ENCODE measurements at places on chromosomes 3 and 15.

GRCh38 chr3:195537995-195538394, 5.1 kb downstream of the PPP1R2 start:
- no peak for DNase-seq

DNA sequence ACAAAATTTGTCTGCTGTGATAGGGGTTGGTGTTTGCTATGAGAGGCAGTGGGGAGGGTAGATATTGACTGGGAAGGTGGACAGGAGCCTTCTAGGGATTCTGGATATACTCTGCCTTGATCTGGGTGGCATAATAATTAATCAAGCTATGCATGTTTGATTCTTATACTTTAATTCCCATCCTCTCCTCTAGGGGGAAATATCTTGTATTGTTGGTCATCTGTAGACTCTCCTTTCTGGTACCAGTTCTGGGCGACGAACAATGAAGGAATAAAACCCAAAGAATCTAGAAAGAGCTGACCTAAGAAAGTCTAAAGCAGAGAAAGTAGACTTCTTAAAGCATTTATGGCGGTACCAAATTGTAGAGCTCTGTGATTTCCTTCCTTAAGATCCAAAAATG, 198.2 kb upstream of the STRIT1 start:
- DNase-seq, result no peak

DNA sequence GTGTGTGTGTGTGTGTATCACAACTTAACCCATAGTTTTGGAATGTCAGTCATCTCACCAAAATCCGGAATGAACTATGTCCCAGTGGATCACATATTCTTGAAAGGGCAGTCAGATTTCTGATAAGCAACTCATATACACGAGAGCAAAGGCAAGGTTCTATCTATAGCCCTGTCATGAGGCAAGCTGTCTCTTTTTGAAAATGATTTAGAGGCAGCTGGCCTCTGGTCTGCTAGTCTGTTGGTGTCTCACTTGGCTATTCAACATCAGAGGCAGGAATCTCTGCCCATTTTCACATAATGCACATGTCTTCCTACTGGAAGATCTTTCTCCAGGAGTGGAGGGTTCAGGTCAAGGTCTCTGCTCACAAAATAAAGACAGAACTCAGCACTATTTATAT, 79.8 kb downstream of the CNTN6 start:
- no peak for DNase-seq

DNA sequence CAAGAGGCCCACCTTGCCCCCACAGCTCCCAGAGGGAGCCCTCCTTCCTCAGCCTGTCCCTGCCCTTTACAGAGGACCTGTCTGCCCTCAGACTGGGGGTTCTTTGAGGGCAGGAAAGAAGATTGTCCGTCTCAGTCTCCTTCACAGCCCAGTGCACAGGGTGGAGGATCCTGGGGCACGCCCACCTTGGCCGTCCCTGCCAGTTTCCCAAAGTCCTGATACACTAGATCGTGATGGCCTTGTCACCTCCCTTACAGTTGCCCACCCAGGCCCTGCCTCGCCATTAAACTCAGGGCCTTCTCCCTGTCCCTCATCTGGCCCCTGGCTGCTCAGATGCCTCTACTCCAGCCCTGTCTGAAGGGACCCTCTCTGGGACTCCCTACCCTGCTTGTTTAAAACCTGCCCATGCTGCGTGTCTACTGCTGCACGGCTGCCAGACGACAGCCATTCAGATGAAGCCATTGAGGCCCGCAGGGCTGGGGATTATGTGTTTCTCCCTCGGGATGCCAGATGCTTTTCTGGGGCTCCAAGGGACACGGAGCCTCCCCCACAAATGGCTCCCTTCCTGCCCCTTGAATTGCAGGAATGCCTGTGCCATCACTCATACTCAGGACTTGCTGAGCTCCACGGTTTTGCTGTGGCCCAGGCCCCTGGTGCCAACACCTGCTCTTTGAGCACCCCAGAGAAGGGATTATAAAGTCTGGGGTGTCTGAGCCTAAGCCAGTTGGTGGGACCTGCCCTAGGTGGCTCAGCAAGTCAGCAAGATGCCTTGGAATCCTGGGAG, 27.8 kb downstream of the ACSBG1 start:
- DNase-seq, result no peak

DNA sequence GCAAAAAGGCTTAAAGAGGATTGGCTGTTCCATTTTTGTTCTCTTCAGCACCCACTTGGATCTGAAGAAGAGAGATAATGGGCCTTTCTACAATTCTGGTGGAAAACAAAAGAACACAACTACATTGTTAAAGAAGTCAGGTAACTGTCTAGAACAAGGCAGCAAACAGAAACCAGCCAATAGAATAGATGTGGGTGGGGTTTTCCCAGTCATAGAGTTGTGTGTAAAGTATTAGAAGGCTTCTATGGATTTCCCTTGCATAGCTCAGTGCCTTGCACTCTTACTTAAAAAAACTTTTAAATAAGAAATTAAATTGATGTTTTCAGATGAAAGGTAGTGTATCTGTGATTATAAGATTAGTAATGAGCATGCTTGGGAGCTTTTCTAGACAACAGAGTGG, 462.7 kb upstream of the ATP11B start:
- no peak for DNase-seq
